ENCODE measurements at places on chromosomes 2 and 18. TPM values are rescaled to one million over a fixed set of nuclear protein-coding genes. Genes with fewer than 3 reads are reported as not detected.

The MBD5 gene
- 11.3 TPM for total RNA-seq

The SMCHD1 gene
- total RNA-seq = 24.4 TPM

The THSD7B gene
- total RNA-seq = 0.28 TPM

The IL1RN gene
- not detected for total RNA-seq

The WDR43 gene
- 106 TPM for total RNA-seq

The RGPD3 gene
- total RNA-seq = 0.17 TPM

The SLC66A2 gene
- 28.6 TPM for total RNA-seq

The ANKRD53 gene
- total RNA-seq = not detected

The DAW1 gene
- not detected for total RNA-seq

The MYL1 gene
- not detected for total RNA-seq

The TEX44 gene
- total RNA-seq = not detected

The ASXL2 gene
- 10.0 TPM for total RNA-seq

The KANSL3 gene
- 33.5 TPM for total RNA-seq

The PKP4 gene
- total RNA-seq = 65.8 TPM

The KCNG2 gene
- total RNA-seq = 0.14 TPM

The LOXL3 gene
- total RNA-seq = 7.7 TPM

The REG3G gene
- not detected for total RNA-seq

The SLC9A4 gene
- not detected for total RNA-seq

The RND3 gene
- total RNA-seq = 53.3 TPM

The ITGA4 gene
- total RNA-seq = 1.6 TPM

The FASTKD2 gene
- total RNA-seq = 56.5 TPM

The IRS1 gene
- total RNA-seq = 17.1 TPM

The VWC2L gene
- total RNA-seq = not detected

The SSB gene
- total RNA-seq = 110 TPM

The COX5B gene
- 347 TPM for total RNA-seq

The CCDC121 gene
- 2.3 TPM for total RNA-seq

The DLX1 gene
- total RNA-seq = 0.26 TPM

The CBLN2 gene
- not detected for total RNA-seq

The POU3F3 gene
- total RNA-seq = not detected

The SEPTIN10 gene
- total RNA-seq = 57.5 TPM

The FEV gene
- not detected for total RNA-seq

The CEP68 gene
- total RNA-seq = 10.3 TPM

The DNAJC5G gene
- not detected for total RNA-seq

The SF3B1 gene
- total RNA-seq = 351 TPM

The CD28 gene
- not detected for total RNA-seq

The SRD5A2 gene
- 0.04 TPM for total RNA-seq

The CLK1 gene
- total RNA-seq = 14.7 TPM

The GREB1 gene
- 16.9 TPM for total RNA-seq

The CPLX4 gene
- total RNA-seq = not detected

The CPS1 gene
- total RNA-seq = 6.3 TPM

The CAPN14 gene
- 0.17 TPM for total RNA-seq

The CD8B gene
- 0.37 TPM for total RNA-seq

The SPATS2L gene
- 74.7 TPM for total RNA-seq

The GALNT14 gene
- total RNA-seq = 4.2 TPM

The NT5DC4 gene
- not detected for total RNA-seq

The CENPO gene
- 36.6 TPM for total RNA-seq

The SPATA3 gene
- total RNA-seq = not detected

The EPG5 gene
- 9.8 TPM for total RNA-seq
